Hematopoietic multipotent progenitor cell treated with erythropoietin and hydrocortisone succinate and interleukin-3 and kit ligand, for 17 days (in vitro differentiated cells): ENCODE measurements at places on chromosomes 7 and 10.

DNA sequence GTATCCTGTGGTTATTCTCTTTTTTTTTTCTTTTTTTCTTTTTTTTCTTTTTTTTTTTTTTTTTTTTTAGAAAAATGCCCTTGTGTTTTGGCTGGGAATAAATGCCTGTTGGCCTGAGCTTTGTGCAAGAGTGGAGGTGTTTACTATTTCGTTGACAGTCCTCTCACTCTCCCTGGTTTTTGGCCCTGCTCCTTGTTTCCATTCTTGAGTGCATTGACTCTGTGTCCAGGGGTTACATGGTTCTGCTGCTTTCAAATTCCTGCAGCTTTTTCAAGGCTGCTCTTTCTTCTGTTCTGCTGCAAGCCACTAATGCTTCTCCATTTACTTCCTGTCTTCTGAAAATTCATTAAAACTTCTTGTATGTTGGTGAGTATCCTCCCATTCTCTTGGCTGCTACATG lies 59.7 kb upstream of the TBX20 start:
- DNase-seq = no peak

GRCh38 chr7:78542541-78542940 lies 744.0 kb downstream of the PHTF2 start:
- DNase-seq = no peak

DNA sequence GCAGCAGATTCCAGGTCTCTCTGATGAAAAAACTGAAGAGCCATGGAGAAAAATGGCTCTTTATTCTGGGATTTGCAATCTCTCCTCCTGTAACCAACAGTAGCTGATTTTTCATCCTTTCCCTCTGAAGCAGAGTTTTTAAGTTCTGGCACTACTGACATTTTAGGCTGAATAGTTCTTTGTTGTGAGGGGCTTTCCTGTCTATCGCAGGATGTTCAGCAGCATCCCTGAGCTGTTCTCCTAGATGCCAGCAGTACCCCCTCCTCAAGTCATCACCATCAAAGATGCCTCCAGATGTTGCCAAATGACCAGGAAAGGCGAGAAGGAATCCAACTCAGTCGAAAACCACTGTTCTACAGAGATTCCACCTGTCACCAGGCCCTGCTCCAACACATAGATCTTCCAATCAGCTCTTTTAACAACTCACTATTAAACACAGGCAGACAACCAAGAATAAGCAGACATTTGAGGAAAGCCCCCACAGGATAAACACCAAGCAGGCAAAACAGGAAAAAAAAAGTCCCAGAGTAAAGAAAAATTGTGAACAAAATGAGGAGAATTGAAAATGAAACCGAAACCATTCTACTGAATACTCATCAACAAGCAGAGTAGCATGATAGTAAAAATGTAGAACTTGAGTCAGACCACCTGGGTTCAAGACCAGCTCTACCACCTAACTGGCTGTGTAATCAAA lies 124.8 kb downstream of the MPP7 start:
- DNase-seq = peak; percentile 29

DNA sequence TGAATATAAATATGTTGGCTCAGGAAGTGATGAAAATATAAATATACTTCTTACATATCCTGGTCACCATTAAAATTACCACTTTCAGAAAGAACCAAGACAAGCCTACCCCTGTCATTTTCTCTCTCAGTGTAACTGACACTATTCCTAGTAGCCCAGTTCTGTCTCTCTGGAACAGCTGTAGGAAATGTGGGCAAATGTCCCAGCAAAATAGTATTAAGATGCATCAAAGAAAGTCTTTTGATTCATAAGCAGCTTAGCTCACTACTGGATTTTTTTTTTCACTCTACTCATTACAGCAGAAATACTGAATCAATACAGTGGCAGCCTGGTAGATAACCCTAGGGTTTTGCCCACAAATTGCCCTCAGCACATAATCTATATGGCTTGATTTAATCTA lies 290.9 kb downstream of the DNAJB9 start:
- DNase-seq = no peak

GRCh38 chr10:115895166-115895565 lies 377.8 kb downstream of the GFRA1 start:
- DNase-seq = no peak

DNA sequence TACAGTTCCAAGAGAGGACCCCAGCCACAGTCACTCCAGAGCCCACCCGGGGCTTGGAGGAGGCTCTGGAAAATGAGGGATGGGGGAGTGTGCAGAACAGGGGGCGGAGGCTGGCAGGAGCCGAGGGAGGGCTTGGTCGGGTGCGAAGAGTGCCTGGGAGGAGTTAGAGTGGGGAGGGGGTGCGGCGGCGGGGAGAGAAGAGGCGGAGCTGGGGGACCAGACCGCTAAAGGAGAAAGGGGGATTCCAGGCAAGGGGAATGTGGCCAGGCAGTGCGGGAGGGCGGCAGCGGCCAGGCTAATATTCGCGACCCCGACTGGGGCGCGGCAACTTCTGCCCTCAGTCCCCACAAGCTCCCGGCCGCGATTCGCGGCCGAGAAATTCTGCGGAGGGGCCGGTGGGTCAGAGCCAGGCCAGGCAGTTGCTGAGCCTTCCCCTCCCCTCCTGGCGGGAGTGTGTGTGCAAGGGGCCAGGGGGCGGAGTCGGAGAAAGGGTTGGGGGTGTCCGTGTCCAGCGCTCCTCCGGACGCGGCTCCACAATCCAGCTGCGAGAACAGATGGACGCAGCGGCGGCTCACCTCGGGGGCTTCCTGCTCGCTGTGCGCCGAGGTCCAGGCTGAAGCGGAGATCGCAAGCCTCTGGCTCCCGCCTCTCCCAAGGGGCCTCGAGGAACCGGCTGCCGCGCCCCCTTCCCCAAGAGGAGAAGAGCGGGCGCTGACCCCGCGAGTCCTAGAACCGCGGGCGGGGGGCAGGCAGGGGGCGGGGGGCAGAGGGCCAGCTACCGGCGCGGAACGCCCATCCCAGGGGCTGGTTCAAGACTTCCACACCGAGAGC lies 612 bp upstream of the SLC18A3 start:
- no peak for DNase-seq

DNA sequence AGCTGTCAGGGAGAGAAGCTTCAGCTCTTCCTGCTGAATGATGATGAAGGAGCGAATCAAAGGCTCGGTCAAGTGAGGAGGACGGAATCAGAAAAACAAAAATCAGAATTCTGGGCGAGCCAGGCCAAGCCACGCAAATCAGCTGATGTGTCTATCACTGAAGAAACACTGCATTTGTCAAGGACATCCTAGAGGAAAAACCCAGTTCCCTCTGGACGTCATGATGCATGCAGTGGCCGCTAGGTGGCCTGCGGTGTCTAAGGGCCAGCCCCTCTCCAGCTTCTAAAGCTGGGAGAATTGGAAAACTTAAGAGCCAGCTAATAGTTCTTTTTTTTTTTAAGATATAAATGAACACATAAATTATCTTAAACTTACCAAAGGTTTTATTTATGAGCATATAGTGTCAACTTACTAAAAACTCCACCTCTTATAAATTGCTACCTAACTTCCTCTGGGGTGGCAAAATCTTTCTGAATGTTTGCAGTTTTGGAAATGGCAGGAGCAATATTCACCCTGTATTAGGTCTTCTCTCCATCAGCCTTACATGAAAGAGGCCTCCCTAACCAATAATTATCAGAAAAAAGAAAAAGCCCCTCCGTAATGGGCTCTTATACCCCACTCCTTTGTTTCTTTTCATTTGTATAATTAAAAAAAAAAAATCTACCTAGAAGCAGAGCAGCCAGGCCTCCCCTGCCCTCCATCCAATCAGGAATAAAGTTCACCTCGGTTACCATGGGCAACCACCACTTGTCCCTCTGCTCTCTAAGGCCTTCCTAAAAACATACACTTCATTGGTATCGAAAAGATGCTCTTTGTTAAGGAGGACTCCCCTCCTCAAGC lies 186.8 kb downstream of the USP6NL start:
- DNase-seq = peak; percentile 12

DNA sequence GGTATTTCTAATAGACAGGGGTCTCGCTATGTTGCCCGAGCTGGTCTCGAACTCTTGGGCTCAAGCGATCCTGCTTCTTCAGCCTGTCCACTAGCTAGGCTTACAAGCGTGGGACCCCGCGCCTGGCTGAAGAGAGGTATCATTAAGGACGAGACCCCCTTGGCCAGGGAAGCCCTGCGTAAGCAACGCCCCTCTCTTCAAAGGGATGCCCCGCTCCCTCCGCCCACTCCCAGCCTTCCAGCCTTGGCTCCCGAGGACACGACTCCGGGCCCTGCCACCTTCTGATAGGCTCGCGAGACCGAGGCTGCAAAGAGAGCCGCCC lies 220 bp upstream of the ZKSCAN5 start:
- no peak for DNase-seq

- no peak for DNase-seq
Observed at GRCh38 chr7:133682364-133683181, 429.7 kb downstream of the EXOC4 start.

DNA sequence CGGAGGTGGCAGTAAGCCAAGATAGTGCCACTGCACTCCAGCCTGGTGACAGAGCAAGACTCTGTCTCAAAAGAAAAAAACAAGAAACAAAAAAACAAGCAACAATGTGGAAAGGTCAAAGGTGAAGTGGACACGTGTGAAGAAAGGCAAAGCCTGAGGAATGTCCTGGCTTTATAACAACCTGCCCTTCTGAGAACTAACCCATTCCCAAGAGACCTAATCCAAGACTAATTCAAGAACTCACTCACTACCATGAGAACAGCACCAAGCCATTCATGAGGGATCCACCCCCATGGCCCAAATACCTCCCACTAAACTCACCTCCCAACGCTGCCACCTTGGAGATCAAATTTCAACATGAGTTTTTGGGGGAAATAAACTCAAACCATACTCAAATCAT lies 47.5 kb upstream of the KIF5B start:
- no peak for DNase-seq

- DNase-seq = no peak
Observed at GRCh38 chr10:97329766-97330165, 4.8 kb downstream of the FRAT2 start.

GRCh38 chr7:44709011-44709915 lies 39.4 kb upstream of the ZMIZ2 start:
- DNase-seq = no peak

DNA sequence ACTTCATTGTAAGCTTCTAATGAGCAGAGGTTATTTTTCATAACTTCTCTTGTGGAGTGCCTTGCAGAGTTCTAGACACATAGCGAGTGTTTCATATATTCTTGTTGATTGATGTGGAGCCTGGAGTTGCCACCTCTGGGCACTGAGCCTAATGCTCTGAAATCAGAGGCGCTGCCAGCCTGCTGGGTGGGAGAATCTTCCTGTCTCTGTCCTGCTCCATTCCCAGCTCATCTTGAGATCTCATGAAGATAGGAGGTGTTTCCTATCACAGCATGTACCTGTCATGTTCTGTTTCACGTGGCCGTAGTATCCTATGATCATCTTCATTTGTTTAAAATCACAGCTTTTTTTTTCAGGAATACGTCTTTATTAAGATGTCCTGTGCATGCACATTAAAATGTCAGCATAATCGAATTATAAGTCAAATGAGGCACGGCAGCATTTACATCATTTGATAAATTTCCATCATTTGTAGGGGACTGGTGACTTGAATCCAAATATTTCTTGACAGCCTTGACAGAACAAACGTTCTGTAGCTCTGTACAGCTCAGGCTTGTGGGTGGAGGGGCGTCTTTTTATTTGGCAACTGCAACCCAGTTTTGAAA lies 393.0 kb downstream of the PHTF2 start:
- DNase-seq = no peak

- DNase-seq = no peak
Observed at GRCh38 chr7:155336812-155337602, 39.3 kb downstream of the INSIG1 start.

DNA sequence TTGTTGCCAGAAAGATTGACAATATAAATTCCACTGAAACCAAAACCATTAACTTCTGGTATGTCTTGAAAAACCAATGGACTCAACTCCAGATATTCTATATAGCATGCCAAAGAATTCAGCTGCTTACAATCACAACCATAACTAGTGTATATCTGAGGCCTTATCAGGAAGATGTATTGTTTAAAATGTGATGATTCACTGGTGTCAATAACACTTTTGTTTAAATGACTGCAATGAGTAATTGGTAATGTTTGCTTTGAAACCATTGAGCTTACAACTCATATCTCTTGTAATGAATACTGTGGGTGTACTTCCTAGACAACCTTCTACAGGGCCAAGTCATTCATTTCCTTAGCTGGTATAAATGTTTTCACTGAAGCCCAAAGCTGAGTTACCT lies 727.9 kb upstream of the KCND2 start:
- no peak for DNase-seq
